AG09319 (cell line): ENCODE measurements at places on chromosomes 7 and 10.
A peak's percentile ranks its signal among the peaks of the same experiment; 100 is the strongest.

GRCh38 chr10:79404231-79404609 lies 41.2 kb downstream of the ZCCHC24 start:
- peak; percentile 75 for DNase-seq

GRCh38 chr7:107692501-107692900 lies 31.9 kb downstream of the SLC26A4 start:
- DNase-seq: no peak

DNA sequence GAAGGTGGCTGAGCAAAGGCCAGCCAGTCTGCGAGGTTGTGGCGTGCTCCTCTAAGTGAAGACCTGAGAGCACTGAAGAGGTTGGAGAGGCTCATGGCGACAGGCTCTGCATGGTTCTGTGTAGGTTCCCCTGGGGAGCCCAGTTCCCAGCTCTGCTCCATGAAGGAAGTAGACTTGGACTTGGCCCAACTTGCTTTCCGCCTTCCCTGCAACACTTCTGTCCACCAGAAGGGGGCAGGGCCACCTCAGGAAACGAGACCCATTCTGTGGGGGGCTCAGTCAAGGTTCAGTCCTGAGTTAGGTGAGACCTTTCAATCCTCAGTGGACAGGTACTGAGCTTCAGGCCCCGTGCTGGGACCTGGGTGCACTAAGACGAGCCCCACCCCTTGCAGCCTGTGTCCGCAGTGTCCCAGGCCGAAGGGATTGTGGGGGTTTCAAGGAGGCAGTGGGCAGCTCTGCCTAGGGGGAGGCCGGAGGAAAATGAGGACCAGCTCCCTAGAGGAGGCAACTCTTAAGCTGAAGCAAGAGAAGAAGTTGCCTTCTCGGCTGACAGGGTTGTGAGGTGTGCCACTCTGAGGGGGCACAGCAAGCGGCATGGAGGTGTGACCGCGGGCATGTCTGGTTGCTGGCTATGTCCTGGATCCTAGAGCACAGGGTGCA lies 15.0 kb upstream of the PCBD1 start:
- no peak for DNase-seq

- no peak for DNase-seq
Measured at GRCh38 chr10:132705943-132706342, 80.0 kb downstream of the NKX6-2 start.

- DNase-seq: no peak
Measured at GRCh38 chr7:43077732-43078391, 34.6 kb upstream of the HECW1 start.

DNA sequence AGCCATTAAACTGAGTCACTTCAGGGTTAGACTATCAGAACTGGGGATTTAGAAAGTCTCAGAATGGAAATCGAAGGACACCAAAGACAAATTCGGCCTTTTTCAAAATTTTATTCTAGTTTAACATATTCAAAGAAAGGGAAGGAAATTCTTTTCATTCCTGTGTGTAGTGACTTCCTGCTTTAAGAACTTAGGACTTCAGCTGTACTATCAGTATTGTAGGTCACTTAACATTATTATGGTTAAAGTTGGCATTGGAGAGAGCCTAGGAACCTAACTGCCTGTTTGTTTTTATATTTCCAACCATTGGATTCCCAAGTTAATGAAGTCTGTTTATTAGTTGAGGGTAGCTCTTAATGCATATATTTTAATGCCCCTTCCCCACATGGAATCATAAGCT lies 63.7 kb downstream of the PTEN start:
- no peak for DNase-seq

DNA sequence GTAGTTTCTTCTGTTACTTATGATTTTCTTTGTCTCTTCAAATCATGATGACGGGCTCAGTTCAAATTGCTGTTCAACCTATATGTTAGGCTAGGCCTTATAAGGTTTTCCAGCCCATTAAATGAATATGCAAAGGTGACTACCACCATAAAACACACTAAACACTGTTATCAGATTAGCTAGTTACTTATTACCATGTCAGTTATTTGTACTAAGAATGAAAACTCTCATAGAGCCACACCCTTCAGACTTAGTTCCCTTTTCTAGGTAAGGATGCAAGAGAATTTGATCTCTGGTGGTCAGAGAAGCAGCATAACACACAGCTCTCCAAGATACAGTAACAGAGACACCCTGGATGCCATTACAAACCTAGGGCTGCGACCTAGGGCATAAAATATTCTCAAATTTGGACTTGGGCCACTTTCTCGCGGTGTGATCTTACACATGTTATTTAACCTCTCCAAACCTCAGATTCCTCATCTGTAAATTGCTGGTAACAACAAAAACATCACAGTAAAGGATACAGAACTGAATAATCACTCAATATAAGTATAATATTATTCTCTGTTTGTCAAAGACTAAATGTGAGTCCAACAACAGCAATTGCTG lies 35.6 kb downstream of the ANKMY2 start:
- DNase-seq: no peak

GRCh38 chr7:5824297-5824610 lies 42.8 kb upstream of the RNF216 start:
- no peak for DNase-seq

DNA sequence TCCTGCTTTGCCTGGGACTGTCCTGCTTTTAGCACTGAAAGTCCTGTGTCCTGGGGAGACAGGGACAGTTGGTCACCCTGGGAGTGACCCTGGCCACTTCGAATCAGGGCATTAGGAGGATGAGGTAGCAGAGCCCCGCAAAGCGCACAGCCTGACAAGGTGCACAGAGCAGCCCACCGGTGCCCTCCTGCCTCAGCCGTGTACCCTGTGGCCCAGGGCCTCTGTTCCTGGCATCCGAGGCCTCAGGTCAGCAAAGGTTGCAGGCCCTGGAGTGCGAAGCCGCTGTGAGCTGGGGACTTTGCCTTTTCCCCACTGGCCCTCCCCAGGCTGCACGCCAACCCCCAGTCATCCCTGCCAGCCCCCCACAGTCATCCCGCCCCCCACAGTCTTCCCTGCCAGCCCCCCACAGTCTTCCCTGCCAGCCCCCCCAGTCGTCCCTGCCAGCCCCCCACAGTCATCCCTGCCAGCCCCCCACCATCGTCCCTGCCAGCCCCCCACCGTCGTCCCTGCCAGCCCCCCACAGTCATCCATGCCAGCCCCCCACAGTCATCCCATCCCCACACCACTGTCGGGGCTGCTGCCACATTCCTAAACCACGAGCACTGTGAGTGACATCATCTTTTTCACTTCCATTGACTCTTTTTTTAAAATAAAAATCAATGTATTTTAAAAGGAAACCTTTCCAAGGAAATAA lies 91.8 kb downstream of the RGS10 start:
- DNase-seq: no peak

- DNase-seq: no peak
Measured at GRCh38 chr10:36026081-36026480, 384.0 kb upstream of the FZD8 start.

DNA sequence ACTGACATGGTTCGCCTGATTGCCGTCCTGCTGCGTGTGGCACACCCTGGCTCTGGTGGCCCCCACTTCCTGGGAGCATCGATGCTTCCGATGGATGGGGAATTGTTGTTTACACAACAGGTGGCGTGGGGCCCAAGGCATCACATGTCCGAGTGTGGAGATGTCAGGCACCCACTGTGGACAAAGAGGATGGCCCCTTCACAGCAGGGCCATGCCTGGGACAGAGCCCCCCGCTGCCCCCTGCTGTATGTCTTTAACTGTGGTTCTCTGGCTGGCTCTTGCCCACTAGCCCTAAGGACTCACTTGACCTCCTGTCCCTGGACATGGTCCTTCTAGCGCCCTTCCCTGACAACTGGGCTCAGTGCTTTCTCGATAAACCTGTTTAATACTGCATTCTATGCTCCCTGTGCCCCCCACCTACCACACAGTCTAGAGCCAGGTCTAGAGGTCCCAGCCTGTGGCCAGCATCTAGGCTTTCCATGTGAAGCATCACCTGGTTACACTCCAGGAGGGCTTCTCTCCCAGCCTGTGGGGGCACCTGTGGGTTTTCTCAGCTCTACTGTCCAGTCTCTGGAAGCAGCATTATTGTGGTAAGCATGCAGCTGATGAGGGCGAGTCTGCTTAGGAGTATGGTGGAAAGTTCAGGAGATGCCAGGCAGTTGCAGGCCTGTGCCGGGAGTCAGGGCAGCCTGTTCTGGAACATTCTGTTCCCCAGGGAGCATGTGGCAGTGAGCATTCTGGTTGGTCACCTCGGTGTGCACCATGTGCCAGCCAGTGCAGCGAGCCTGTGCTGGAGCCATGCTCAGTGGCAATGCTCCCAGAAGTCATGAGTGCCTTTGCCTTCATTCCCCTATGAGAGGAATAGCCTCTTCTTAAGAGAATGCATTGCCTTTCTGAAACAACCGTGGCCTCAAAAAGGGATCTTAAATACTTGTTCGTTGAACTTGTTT lies 10.4 kb downstream of the ADCY1 start:
- DNase-seq: no peak

DNA sequence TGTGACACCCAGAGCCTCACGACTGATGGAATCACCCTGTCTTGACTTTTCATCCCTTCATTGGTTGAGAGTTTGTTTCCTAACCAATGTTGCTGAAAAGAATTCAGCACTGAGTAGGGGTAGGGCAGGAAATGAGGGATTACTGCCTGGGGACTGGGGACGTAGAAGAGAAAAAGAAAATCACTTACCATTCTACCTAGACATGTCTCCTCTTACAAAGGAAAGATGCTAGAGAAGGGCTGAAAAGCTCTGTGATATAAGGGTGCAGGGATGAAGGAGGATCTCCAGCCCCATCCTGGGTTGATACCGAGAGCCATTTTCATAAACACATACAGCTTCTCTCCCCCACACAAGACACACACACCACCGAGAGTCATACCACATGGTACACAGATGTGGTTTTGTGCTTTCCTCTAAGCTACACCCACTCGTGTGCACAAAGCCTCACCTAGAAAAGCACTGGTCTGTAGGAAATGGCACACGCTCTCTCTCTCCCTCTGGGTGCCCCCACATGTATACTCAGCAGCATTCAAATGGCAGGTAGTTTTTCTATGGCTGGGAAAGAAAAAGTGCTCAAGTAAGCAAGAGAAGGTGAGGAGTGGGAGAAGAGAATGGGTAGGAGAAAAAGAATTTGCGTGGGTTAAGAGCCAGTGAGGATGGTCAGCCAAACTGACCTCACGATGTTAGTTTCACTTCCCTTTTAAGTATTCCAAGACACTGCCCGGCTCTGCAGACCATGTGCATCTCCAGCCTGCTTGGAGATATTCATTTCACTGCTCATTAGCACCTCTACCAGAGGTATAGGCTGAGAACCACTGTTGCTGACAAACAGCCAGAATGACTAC lies 85.8 kb downstream of the CALD1 start:
- no peak for DNase-seq

DNA sequence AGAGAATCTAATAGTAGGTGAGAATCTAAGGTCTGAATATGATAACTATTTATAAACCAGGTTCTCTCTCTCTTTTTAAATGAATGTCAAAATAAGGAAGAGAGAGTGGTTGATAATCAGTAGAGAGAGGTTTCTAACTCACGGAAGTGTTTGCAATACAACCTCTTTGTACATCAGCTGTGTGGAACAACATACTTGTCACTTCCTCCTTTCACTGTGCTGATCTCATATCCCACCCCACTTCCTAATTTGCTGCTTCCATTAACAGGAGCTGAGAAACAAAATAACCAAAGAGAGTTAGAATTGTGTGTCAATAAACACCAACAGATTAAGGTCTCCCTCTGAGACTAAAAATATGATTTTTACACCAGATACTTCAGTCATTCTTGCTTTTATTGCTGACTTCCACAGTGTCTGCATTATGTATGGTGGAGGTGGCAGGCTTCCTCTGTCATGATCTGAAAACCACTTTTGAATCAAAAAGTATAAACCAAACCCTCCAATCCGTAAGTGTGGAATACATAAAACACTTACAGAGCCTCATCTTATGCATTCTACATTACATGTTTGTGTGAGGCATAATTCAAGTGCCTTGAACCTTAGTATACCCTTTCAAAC lies 25.0 kb downstream of the CACUL1 start:
- DNase-seq: no peak

- DNase-seq: no peak
Measured at GRCh38 chr10:119675483-119676170, 24.4 kb downstream of the BAG3 start.

DNA sequence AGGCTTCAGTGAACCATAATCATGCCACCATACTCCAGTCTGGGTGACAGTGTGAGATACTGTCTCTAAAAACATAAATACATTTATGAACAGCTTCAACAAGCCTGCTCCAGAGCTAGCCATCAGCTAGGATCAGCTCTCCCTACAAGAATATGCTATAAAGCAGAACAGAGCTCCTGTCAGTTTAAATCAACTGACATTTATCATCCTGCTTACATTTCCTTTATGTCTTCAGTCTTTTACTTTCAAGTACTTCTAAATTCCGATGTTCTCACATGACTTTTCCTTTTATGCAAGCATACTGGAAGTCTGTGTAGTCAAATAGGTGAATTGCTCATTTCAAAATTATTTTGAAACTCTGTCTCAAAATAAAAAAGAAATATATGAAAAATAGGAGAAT lies 64.6 kb downstream of the COA1 start:
- no peak for DNase-seq

GRCh38 chr7:149568218-149568617 lies 70.6 kb upstream of the ZNF746 start:
- DNase-seq: no peak

DNA sequence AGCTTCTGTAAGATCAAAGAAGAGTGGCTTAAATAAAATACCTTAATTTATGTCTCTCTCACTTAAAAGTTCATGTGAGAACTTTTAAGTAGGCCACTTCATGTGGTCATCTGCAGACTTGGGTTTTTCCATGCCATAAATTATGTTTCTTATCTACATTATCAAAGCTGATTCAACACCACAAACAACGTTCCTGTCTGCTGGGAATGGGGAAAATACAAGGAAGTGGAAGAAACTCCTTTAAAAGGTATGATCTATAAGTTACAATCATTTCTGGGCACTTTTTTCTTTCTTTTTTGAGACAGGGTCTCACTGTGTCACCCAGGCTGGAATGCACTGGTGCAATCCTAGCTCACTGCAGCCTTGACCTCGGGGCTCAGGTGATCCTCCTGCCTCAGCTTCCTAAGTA lies 16.9 kb upstream of the OTUD1 start:
- no peak for DNase-seq

- no peak for DNase-seq
Measured at GRCh38 chr7:96196676-96197075, 125.2 kb downstream of the SLC25A13 start.

- peak; percentile 15 for DNase-seq
Measured at GRCh38 chr7:45026984-45027773, 27.2 kb downstream of the CCM2 start.

GRCh38 chr10:43963793-43964425 lies 315.2 kb upstream of the ZNF32 start:
- DNase-seq: no peak

DNA sequence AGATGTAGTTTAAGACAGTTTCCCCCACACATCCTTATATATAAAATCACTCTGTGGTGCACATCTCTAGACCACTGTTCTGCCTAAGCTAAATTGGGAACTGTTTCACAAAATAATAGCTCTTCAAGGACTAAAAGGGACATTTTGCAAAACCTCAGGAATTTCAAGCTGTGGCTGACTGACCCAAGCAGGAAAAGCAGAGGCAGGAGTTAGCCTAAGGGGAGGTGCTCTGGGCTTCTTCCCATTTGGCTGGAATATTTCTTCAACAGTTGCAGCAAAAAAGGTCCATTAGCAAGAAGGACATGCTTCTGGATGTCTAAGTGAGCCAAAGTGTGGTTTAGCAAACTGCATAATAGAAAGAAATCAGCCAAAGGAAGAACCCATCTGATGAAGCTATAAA lies 551.2 kb upstream of the ANKRD30A start:
- no peak for DNase-seq
